ENCODE measurements at places on chromosomes 4 and X.
A peak's percentile ranks its signal among the peaks of the same experiment; 100 is the strongest.

GRCh38 chrX:150438165-150438564 is 75.0 kb downstream of the MAMLD1 start:
- no peak for DNase-seq

GRCh38 chrX:94400488-94400887 is 726.5 kb downstream of the FAM133A start:
- DNase-seq: no peak

GRCh38 chr4:15034071-15034764 is 31.9 kb downstream of the CPEB2 start:
- DNase-seq: no peak

DNA sequence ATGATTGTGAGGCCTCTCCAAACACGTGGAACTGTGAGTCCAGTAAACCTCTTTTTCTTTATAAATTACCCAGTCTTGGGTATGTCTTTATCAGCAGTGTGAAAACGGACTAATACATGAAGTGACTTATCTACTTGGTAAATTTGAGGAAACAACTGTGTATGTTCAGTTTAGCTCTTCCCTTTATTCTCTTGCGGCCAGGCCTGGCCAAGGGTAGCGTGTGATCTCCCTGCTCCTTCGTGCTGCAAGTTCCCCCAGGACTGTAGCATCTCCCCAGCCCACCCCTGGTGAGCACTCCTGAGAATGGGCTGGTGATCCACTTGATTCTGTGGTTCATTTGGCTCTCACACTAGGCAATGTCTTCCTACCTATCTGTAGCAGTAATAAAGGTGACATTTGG is 53.2 kb upstream of the CHRNA9 start:
- DNase-seq: no peak

GRCh38 chr4:106062452-106062875 is 167.2 kb downstream of the NPNT start:
- DNase-seq: no peak

GRCh38 chr4:75708218-75708691 is 16.1 kb upstream of the USO1 start:
- DNase-seq: peak; percentile 33

GRCh38 chrX:107710617-107711391 is 64.8 kb downstream of the TSC22D3 start:
- DNase-seq: peak; percentile 22

- DNase-seq: no peak
Measured at GRCh38 chr4:107114059-107114458, 77.9 kb upstream of the DKK2 start.

DNA sequence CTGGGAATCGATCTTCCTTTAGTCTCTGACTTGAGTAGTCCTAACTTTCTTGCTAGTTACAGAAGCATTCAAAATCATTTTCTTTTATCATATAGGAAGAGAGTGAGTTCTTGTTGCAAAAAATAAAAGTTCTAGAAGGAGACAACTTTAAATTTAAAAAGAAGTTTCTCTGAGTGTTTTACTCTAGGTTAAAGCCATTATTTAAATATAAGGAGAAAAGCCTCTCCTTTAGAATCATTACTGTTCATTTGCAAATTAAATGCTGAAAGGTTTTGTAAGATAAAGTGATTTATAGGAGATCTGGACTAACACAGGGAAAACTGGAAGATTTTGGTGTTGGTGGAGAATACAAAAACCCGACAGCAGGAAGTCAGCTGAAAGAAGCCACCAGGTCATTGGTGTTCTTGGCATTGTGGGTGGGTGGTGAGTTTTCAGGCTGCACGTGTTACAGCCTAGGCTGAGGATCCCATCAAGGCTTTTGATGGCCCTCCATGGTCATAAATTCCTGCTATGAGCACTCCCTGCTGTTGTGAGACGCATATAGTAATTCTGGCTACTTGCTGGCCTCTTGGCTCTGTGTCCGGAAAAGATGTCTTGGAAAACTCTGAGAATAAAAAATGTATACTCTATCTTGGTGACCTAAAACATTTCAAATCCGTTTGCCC is 81.6 kb downstream of the GPAT3 start:
- no peak for DNase-seq

- DNase-seq: no peak
Measured at GRCh38 chrX:85326234-85327059, 53.0 kb downstream of the POF1B start.

- DNase-seq: no peak
Measured at GRCh38 chr4:13263967-13264525, 220.1 kb downstream of the RAB28 start.

GRCh38 chr4:137283737-137284136 is 248.6 kb downstream of the PCDH18 start:
- DNase-seq: no peak

DNA sequence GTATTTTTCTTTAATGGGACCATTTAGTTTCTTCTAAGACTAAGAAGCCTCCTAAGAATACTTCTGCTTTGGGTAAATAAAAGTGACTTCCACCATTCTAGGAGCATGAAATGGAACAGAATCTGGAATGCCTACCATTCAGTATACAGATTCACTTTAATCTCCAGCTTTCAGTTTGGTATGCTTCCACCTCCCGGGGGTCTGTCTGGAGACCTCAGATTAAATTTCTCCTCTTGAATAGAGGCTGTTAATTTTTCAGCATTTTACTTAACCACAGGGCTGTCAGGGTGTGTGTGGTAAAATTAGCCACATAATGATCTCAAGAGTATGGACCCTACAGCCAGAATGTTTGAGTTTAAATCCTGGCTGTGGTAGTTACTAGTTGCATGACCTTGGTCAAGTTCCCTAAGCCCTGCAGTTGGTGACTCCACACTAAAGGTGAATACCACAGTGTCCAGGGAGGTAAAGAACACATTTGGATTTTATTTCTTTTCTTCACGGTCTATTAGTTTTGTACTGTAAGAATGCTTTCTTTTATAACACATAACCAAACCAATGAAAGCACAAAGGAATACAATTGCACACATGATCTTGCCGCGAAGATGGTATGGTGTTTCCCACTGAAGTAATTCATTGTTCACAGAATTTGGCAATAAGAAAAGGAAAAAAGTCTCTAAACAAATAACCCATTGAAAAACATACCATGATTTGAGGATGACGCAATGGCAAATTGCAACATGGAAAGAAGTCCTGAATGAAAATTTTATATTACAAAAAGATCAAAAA is 37.3 kb upstream of the TRIM2 start:
- DNase-seq: no peak

DNA sequence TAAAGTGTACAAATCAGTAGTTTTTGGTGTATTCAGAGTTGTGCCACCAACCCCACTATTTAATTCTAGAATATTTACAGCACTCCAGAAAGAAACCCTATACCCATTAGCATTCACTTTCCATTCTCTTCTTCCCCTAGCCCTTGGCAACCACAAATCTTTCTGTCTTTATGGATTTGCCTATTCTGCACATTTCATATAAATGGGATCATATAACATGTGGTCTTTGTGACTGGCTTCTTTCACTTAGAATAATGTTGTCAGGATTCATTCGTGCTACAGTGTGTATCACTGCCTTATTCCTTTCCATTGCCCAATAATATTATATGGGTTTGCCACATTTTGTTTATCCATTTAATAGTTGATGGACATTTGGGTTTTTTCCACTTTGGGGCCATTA is 32.2 kb downstream of the SGMS2 start:
- DNase-seq: no peak

DNA sequence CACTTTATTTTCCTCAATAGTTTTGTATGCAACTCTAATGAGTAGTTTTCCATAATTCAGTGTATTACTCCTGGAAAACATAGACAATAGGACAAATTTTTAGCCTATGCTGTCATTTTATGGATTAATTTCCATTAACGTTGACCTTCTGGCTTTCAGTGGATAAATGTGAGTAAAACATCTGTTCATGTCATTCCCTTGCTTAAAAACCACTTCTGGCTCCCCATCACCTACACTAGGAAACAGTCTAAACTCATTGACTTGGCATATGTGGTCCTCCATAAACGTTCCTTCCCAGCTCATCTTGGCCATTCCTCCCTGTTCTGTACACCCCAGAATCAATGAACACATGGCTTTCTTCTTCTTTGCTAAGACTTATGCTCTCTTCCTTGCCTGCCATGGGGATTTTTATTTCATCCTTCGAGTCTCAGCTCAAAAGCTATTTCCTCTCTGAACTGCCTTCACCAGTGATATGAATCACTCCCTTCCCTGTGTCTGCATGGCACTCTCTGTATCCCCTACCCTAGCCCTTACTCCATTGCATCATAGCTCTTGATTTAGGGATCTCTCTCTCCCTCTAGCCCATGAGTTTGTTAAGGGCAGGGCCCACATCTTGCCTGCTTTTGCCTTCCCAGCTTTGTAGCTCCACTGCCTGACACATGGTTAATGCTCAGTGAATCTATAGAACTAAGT is 34.8 kb downstream of the DOCK11 start:
- DNase-seq: no peak

GRCh38 chr4:73259571-73260090 is 1.0 kb upstream of the ANKRD17 start:
- DNase-seq: peak; percentile 10

DNA sequence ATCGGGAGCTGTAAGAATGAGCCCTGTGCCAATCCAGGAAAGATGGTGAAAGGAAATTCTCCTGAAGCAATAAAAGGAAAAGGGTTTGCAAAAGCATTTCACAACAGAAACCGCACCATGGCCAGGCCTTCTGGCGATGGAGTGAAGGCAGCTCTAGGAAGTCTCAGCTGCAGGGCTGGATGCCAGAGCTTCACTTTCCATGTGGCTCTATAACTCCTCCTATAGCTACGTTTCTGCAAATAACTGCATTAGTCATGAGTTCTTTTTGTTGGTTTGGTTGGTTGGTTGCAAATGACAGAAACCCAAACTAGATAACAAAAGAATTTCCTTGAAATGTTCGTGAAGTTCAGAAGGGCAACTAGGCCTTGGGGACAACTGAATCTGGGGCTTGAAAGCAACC is 84.6 kb downstream of the RELL1 start:
- no peak for DNase-seq

- DNase-seq: no peak
Measured at GRCh38 chr4:118289794-118290193, 63.0 kb downstream of the PRSS12 start.

DNA sequence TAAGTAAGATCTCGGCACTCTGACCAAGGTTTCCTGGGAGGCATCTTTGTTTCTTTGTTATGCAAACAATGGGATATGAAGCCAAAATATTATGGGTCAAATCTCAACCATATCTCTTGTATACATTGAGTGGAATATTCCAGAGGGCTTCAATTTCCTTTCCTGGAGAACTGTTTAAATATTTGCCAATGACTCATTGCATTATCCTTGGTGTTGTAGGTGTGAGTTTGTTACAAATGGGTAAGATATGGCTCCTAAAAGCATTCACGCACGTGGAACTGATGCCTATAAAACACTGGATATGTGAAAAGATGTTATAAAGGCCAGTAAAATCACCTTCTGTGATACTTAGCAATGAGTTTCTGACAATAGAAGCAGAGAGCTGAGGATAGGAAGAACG is 150.5 kb upstream of the WDR1 start:
- DNase-seq: no peak

GRCh38 chr4:1416948-1417260 is 10.7 kb upstream of the NKX1-1 start:
- no peak for DNase-seq

- DNase-seq: peak; percentile 53
Measured at GRCh38 chr4:177596035-177596434, 153.8 kb upstream of the AGA start.

DNA sequence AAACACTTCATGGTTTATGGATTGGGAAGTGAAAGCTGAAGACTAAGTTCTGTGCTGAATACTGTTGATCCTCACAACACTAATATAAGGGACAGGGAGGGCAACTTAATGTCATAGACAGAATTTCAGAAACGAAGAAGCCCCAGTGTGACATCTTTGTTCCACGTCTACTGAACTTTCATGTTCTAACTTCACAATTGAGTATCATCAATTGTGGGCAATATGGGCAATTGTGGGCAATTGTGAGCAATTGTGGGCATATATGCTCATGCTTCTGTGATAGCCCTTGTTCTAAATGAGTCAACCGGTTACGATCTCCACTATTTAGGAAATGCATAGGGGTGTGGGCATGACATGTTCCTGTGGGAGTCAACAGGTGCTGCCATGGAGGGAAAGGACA is 33.7 kb downstream of the CYBB start:
- no peak for DNase-seq

DNA sequence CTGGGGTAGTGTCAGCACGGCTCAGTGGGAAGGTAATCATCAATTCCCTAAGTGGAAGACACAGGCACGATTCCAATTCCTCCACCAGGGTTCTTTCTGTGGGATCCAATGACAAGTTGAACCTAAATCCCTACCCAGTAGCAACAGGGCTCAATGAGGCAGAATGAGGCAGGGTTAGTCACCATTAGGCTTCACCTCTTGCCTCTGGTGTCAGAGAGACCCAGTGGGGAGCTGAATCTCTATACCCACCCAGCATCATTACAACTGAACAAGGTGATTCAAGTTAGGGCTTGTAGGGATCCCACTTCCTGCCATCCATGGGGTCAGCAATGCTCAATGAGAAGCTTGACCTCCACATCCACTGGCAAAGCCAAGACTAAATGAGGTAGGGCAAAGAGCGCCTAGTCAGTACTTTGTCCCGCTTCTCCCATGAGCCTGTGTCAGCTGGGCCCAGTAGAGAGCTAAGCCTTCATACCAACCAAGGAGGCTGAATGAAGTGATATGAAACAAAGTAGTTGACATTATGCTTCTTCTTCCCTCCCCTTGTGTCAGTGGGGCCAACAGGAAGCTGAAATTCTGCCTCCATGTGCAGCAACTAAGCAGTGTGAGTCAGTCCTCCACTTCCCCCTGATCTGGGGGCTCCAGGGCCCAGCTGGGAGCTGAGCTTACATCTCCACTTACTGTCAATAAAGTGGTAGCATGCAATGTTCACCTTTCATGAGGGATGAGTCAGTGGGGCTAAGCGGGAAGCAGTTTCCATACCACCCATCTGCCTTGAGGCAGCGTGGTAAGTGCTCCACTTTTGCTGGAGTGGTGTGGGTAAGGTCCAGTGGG is 36.4 kb upstream of the RBM41 start:
- DNase-seq: peak; percentile 21

DNA sequence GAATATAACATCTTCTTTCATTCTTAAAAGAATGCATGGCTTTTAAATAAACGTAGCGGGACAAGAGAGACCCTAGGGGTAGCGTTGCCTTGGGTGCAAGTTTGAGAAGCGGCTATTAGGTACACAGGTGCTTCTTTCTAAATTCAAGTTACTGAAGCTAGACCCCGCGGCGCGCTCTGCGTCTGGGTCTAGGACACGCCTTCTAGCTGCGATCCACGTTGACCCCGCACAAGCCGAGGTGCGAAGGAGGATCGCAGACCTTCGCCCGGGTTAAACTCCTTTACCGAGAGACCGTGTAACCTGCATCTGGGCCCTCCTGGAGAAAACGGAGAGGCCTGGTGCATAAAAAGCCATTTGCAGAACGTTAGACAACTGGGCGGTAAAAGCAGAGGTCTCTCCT is 25.5 kb upstream of the EXOC1L start:
- no peak for DNase-seq

- no peak for DNase-seq
Measured at GRCh38 chr4:158625544-158625943, 46.1 kb downstream of the C4orf46 start.

- no peak for DNase-seq
Measured at GRCh38 chr4:119785963-119786362, 157.4 kb upstream of the PDE5A start.
